ENCODE measurements at places on chromosomes 3 and 15. TPM values are rescaled to one million over a fixed set of nuclear protein-coding genes. Genes with fewer than 3 reads are reported as not detected.

Gene LRTM1
- total RNA-seq = 22.9 TPM

Gene GOLGA6L7
- total RNA-seq = not detected

Gene SH3GL3
- total RNA-seq = 20.3 TPM

Gene ISL2
- total RNA-seq = 9.6 TPM

Gene GPR62
- total RNA-seq = 0.27 TPM

Gene MESP2
- 2.8 TPM for total RNA-seq

Gene GPR27
- total RNA-seq = 9.1 TPM

Gene SSUH2
- 0.77 TPM for total RNA-seq

Gene SLC27A2
- total RNA-seq = 10.4 TPM

Gene CPLX3
- total RNA-seq = 42.8 TPM

Gene DLEC1
- 0.33 TPM for total RNA-seq

Gene MYRIP
- total RNA-seq = 8.6 TPM

Gene SCAANT1
- total RNA-seq = not detected

Gene HRH1
- 7.6 TPM for total RNA-seq

Gene CTDSPL
- 25.8 TPM for total RNA-seq

Gene GOLGA6L10
- total RNA-seq = 5.0 TPM

Gene FBLN2
- 122 TPM for total RNA-seq

Gene MAP6D1
- total RNA-seq = 2.9 TPM

Gene TMEM212
- not detected for total RNA-seq

Gene FXR1
- total RNA-seq = 290 TPM

Gene CTXND1
- 0.88 TPM for total RNA-seq

Gene NEK10
- 6.2 TPM for total RNA-seq

Gene MYEF2
- 125 TPM for total RNA-seq

Gene DCUN1D1
- 58.7 TPM for total RNA-seq

Gene NECTIN3
- total RNA-seq = 106 TPM

Gene MYO9A
- total RNA-seq = 120 TPM

Data from camera-type eye (tissue), 1 donor.